ENCODE measurements at places on chromosomes 12 and 14. TPM values are rescaled to one million over a fixed set of nuclear protein-coding genes. Genes with fewer than 3 reads are reported as not detected.

DNA sequence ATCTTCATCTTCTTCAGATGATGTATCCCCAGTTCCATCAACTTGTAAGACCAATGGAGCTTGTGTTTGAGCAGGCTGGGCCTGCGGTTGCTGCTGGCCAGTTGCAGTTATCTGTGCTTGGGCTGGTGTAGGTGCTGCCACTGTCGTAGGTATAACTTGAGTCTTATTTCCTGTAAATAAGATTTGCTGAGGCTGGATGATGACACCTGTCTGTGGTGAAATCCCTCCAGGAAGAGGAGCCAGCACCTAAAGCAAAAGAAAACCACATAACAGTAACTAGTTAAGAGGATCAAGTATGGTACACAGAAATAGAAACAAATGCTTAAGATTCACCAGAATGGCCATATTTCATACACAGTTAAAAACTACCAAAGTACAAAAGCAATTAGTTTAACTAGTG, 28.2 kb downstream of the GTF2A1 start:
- H3K27ac ChIP-seq: no peak overlapping the region
- H3K36me3 ChIP-seq: peaks cover 61% of the 10 kb centered on the region
- no peaks in the 10 kb centered on the region for H3K27me3 ChIP-seq
- DNase-seq: no peak
- no peak overlapping the region for H3K4me3 ChIP-seq

GRCh38 chr14:95006051-95006450, 151.3 kb downstream of the DICER1 start:
- H3K36me3 ChIP-seq: no peaks in the 10 kb centered on the region
- peaks cover 4% of the 10 kb centered on the region for H3K27me3 ChIP-seq
- H3K4me3 ChIP-seq: no peak overlapping the region
- H3K4me1 ChIP-seq: no peaks in the 10 kb centered on the region
- DNase-seq: no peak

DNA sequence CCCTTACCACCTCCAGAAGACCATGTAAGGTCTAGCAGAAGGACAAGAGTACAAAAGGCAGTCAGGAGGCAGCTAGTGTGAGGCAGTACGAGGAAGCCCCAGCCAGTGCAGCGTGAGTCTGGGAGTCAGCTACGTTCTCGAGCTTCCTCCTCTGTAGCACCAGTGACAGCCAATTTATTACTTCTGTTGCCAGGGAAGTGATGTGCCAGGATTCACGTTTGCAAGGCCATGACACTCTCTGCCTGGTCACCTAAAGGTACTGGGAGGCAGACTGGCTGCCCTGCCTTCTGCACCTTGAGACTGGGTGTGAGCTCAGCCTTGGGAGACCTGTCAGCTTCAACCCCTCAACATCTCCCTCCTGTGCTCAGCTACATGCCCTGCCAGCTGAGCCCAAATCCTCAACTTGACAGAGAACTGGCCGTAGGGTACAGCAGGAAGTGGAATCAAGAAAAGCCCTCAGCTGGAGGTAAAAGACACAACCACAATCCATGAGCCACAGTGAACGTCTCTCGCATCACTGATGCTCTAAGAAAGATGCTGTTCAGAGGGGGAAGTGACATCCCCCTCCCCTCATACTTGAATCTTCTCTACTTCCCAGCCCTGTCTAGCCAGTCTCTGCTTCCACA, 182.5 kb upstream of the RGS6 start:
- no peak for DNase-seq
- H3K4me1 ChIP-seq: peaks cover 4% of the 10 kb centered on the region
- H3K4me3 ChIP-seq: no peak overlapping the region
- H3K36me3 ChIP-seq: no peaks in the 10 kb centered on the region
- no peak overlapping the region for H3K27ac ChIP-seq

DNA sequence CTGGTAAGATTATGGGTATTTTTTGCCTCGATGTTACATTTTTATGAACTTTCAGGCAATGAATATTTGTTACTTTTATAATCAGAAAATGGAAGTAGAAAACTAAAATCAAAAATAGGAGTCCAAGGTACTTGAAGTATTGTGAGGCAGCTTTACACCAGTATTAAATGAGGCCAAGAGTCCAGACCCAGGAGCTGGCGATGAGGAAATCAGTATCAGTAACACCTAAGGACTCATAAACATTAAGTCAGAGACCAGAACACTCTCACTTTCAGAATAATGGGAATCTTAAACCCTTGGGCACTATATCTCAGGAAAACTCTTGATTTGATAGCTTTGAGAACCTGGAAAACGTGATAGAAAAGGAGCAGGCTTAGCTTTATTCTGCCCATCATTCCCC, 208.8 kb downstream of the GXYLT1 start:
- H3K27me3 ChIP-seq: no peaks in the 10 kb centered on the region
- no peak for DNase-seq
- H3K36me3 ChIP-seq: no peaks in the 10 kb centered on the region
- H3K27ac ChIP-seq: no peak overlapping the region
- H3K4me1 ChIP-seq: no peaks in the 10 kb centered on the region
- no peak overlapping the region for H3K4me3 ChIP-seq

GRCh38 chr12:41224066-41224465, 35.9 kb downstream of the PDZRN4 start:
- H3K36me3 ChIP-seq: no peaks in the 10 kb centered on the region
- no peak overlapping the region for H3K4me3 ChIP-seq

- peaks cover 89% of the 10 kb centered on the region for H3K36me3 ChIP-seq
- H3K4me1 ChIP-seq: peaks cover 7% of the 10 kb centered on the region
- H3K27me3 ChIP-seq: no peaks in the 10 kb centered on the region
- no peak overlapping the region for H3K27ac ChIP-seq
- no peak for DNase-seq
- H3K4me3 ChIP-seq: no peak overlapping the region
Observed at GRCh38 chr14:21229821-21230220, 39.4 kb downstream of the HNRNPC start.

- peak overlapping the region; percentile 92 for H3K4me3 ChIP-seq
- DNase-seq: peak; percentile 59
- H3K36me3 ChIP-seq: no peaks in the 10 kb centered on the region
- no peaks in the 10 kb centered on the region for H3K27me3 ChIP-seq
- peak overlapping the region; percentile 95 for H3K27ac ChIP-seq
Observed at GRCh38 chr14:89415159-89415558, 1.9 kb downstream of the FOXN3 start.

GRCh38 chr12:106066051-106066705, 72.6 kb downstream of the NUAK1 start:
- H3K27ac ChIP-seq: no peak overlapping the region
- DNase-seq: no peak
- no peaks in the 10 kb centered on the region for H3K27me3 ChIP-seq
- peaks cover 70% of the 10 kb centered on the region for H3K36me3 ChIP-seq
- H3K4me1 ChIP-seq: no peaks in the 10 kb centered on the region
- no peak overlapping the region for H3K4me3 ChIP-seq

DNA sequence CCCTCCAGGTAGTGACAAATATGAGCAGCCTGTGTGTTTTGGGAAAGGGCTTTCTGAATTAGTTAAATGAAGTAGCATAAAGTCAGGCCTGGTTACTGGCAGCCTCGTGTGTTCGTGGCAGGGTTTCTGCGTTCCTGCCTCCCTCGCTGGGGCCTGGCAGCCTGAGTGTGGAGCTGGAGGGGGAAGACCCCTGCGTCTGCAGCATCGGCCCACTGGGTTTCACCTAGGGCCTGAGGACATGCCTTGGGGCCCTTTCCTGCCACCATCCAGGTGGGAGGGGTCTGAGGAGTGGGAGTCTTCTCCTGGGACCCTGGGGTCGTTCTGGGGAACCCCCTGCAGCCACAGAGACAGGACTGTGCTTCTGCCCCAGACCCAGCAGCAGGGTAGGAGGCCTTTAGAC, 20.4 kb upstream of the AMN start:
- no peak overlapping the region for H3K27ac ChIP-seq
- H3K36me3 ChIP-seq: no peaks in the 10 kb centered on the region
- no peaks in the 10 kb centered on the region for H3K27me3 ChIP-seq
- H3K4me1 ChIP-seq: no peaks in the 10 kb centered on the region
- no peak overlapping the region for H3K4me3 ChIP-seq

DNA sequence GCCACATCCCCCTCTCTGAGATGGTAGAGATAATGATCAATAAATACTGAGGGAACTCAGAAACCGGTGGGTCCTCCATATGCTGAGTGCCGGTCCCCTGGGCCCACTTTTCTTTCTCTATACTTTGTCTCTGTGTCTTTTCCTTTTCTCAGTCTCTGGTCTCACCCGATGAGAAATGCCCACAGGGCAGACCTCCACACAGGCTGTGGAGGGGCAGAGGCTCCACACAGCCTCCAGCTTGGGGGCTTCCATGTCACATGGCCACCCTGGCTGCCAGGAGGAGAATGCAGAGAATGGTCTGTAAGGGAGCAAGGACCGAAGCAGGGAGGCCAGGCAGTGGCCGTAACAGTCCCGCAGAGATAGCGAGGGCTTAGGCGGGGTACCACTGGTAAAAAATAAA, 105.9 kb downstream of the NTF3 start:
- H3K27ac ChIP-seq: no peak overlapping the region
- 0 out of 2 replicates have a peak, but pooled peaks cover 4% of the 10 kb centered on the region for H3K27me3 ChIP-seq
- H3K36me3 ChIP-seq: no peaks in the 10 kb centered on the region
- H3K4me3 ChIP-seq: no peak overlapping the region

- peaks cover 11% of the 10 kb centered on the region for H3K4me1 ChIP-seq
- DNase-seq: peak; percentile 43
- peak overlapping the region; percentile 86 for H3K27ac ChIP-seq
- H3K4me3 ChIP-seq: peak overlapping the region; percentile 83
- no peaks in the 10 kb centered on the region for H3K36me3 ChIP-seq
Observed at GRCh38 chr12:31591380-31591901, 505 bp upstream of the DENND5B start.

DNA sequence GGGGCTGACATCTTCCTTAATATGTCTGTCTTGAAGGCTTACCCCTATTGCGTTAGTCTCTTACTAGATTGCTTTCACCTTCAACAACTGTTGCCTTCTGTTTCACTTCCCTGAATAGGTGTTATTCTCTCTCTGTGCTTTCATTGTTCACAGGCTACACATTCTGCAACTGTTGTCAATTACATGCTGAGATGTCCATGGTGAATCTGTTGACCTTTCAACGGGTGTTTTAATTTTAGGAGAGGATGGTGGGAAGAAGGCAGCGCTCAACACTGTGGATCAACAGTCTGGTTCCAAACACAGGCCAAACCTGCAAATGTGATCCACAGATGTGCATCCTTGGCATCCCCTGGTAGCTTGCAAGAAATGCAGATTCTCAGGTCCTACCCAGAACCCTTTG, 101.9 kb downstream of the DACT1 start:
- H3K4me3 ChIP-seq: no peak overlapping the region
- H3K27ac ChIP-seq: no peak overlapping the region

DNA sequence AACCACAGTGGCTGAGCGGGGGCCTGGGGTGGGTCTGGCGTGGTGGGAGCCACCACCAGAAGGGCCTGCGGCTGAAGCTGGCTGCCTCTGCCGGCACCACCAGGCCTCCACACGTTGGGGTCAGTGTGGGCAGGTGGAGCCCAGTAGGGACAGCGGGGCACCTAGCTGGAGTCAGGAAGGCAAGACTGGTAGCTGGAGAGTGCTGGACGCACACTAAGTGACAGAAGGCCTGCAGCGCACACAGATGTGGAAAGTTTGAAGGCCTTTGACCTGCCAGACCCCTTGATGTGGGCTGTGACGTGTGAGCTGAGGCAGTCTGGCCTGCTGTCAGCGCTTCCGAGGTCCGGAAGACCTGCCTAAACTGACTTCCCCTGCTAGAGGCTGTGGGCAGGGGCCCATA, 26.3 kb downstream of the RIN3 start:
- H3K27ac ChIP-seq: peak overlapping the region; percentile 92
- H3K27me3 ChIP-seq: no peaks in the 10 kb centered on the region
- DNase-seq: no peak
- H3K36me3 ChIP-seq: no peaks in the 10 kb centered on the region

GRCh38 chr12:47841910-47842309, 22.2 kb upstream of the HDAC7 start:
- peaks cover 10% of the 10 kb centered on the region for H3K36me3 ChIP-seq
- peak; percentile 59 for DNase-seq
- no peak overlapping the region for H3K4me3 ChIP-seq
- H3K27me3 ChIP-seq: no peaks in the 10 kb centered on the region

DNA sequence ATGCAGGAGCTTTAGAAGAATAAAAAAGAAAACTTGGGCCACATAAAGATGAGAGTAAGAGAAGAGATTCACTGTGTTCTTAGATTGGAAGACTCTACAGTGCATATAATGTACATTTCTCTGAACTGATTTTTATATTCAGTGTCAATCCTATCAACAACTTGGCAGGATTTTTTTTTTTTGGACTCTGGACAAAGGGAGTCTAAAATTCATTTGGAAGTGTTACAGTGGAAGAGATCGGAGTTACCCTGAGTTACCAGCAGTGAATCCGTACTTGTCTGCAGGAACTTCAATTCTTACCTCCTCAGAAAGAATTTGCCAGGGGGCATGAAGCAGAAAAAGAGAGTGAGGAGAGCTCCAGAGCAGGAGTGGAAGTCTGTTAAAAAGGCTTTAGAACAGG, 24.0 kb downstream of the SERPINA11 start:
- H3K36me3 ChIP-seq: no peaks in the 10 kb centered on the region
- H3K27me3 ChIP-seq: peaks cover 9% of the 10 kb centered on the region
- no peaks in the 10 kb centered on the region for H3K4me1 ChIP-seq

DNA sequence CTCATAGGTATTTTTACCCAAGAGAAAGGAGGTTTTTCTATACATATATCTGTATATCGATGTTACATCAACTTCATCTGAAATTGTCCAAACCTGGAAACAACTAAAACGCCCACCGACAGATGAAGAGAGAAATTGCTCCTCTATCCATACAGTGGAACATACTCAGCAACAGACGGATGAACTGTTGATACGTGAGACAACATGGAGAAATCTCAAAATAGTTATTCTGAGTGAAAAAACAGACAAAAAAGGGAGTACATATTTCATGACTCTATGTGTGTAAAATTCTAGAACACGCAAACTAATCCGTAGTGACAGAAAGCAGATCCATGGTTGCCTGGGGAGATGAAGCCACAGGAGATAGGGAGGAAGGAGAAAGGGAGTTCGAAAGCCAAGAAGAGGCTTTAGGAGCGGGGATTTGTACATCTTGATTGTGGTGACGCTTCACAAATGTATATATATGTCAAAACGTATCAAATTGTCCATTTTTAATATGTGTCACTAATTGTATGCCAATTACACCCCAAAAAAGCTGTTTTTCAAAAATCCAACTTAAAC, 37.6 kb upstream of the C14orf180 start:
- H3K27ac ChIP-seq: no peak overlapping the region
- H3K4me3 ChIP-seq: no peak overlapping the region
- peaks cover 28% of the 10 kb centered on the region for H3K27me3 ChIP-seq
- DNase-seq: no peak
- H3K36me3 ChIP-seq: no peaks in the 10 kb centered on the region

SPIC gene
- not detected for polyA plus RNA-seq

PMEL gene
- polyA plus RNA-seq: 0.76 TPM

SERPINA9 gene
- polyA plus RNA-seq: 0.31 TPM

ETFRF1 gene
- polyA plus RNA-seq: 39.3 TPM

SLC15A4 gene
- 5.5 TPM for polyA plus RNA-seq

TMTC1 gene
- polyA plus RNA-seq: 6.1 TPM

CCDC177 gene
- not detected for polyA plus RNA-seq

VRK1 gene
- 18.0 TPM for polyA plus RNA-seq

TEX52 gene
- polyA plus RNA-seq: not detected

STON2 gene
- 0.14 TPM for polyA plus RNA-seq

SDR9C7 gene
- not detected for polyA plus RNA-seq

ERO1A gene
- 45.1 TPM for polyA plus RNA-seq

All from GM23248 (cell line).